G401 (cell line): ENCODE measurements at places on chromosomes 12 and 14. TPM values are rescaled to one million over a fixed set of nuclear protein-coding genes. Genes with fewer than 3 reads are reported as not detected.

TAS2R46 gene
- total RNA-seq, result not detected in 2 replicates

NGB gene
- total RNA-seq, result not detected in 2 replicates

IKZF4 gene
- 0.54 and 4.4 TPM in 2 replicates for total RNA-seq

CACNB3 gene
- total RNA-seq, result 2.9 and 17.2 TPM in 2 replicates

GUCY2C gene
- total RNA-seq, result not detected in 2 replicates

SLC16A7 gene
- not detected in 2 replicates for total RNA-seq

ADGRD1 gene
- total RNA-seq, result 0.51 TPM in 1 of 2 replicates, not detected in the other

GPR68 gene
- 0.55 and 3.5 TPM in 2 replicates for total RNA-seq

CCDC175 gene
- total RNA-seq, result not detected in 2 replicates

DPPA3 gene
- not detected in 2 replicates for total RNA-seq
